RKO (cell line): ENCODE measurements at places on chromosomes 2 and 18.
A peak's percentile ranks its signal among the peaks of the same experiment; 100 is the strongest.

DNA sequence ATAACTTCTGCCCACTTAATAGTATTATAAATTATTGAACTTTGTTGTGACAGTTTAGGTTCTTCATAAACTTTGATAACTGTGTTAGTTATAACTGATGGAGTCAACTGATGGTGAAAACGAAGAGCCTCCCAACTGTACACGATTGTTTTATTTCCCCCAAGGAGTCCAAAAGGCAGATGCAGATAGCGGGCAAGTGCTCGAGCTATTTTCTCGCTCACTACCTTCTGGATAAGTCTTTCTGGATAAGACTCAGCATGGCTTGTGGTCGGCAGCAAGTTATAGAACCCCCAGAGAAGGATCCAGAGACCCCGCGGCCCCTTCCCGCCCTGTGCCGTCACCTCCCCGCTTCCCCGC, 517 bp downstream of the GCFC2 start:
- DNase-seq: peak; percentile 66

DNA sequence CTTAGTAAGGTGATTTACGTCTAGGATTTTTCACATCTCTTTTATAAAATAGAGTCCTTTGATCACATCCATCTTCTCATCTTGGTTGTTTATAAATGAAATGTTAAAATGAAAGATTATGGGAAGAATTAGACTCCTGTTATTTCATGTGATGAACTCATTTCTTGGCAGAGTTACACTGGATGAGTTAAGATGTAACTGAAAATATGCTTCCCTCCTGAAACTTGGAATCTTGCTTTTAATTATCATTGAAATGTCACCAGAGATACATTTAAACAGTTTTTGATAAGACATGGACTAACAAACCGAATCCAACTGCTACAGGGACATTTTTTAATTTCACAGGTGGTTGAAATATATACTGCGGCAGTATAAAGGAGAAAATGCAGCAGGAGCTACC, 274.0 kb downstream of the DLGAP1 start:
- DNase-seq: no peak

DNA sequence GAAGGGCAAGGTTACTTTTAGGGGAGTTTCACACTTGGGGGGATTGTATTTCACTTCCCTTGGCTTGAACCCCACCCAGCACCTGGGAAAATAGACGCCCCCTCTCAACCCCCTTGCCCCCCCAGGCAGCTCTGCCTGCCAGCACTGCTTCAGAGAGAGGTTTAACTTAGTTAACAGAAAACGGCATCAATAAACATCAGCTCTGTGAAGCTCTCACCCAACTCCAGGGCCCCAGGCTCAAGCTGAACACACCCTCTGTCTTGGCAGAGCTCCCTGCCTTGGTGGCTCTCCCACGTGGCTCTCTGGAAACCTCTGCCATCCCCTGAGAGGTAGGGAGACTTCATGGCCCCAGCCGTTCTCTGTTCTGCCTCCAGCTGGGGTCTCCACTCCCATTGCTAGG, 244.1 kb downstream of the ACKR3 start:
- no peak for DNase-seq

- DNase-seq: no peak
Measured at GRCh38 chr2:60811491-60812375, 55.7 kb downstream of the PAPOLG start.

- DNase-seq: no peak
Measured at GRCh38 chr2:119156105-119156890, 2.3 kb downstream of the C1QL2 start.

- no peak for DNase-seq
Measured at GRCh38 chr18:22796113-22796512, 137.0 kb upstream of the RBBP8 start.

DNA sequence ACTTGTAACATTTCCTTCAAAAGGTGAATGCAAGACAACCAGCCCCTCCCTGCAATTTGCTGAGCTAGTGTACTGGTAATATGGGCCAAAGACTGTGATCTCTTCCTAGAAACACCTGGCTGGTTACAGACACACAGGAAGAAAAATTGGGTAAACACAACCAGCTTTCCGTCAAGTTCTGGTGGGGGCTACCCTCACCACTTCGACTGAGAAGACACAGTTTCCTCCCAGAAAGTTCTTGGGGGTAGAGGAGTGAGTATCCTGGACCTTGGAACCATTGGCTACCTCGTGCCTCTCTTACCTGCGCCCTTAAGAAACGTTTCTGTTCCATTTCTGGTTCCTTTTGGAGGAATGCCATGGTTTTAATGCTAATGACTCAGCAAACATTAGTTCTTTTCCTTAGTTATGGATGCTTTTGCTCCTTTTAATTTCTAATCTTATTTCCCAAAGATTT, 120.9 kb upstream of the DLX2 start:
- no peak for DNase-seq

- no peak for DNase-seq
Measured at GRCh38 chr18:4672162-4672561, 217.1 kb upstream of the DLGAP1 start.

- DNase-seq: no peak
Measured at GRCh38 chr2:220365023-220365422, 737.6 kb downstream of the SLC4A3 start.

GRCh38 chr2:69893684-69894551, at the start of gene SNRNP27:
Gene SNRNP27 (plus strand): TSS chr2:69893956. CDS start chr2:69893985, 29 bp downstream.
- DNase-seq: peak; percentile 91

DNA sequence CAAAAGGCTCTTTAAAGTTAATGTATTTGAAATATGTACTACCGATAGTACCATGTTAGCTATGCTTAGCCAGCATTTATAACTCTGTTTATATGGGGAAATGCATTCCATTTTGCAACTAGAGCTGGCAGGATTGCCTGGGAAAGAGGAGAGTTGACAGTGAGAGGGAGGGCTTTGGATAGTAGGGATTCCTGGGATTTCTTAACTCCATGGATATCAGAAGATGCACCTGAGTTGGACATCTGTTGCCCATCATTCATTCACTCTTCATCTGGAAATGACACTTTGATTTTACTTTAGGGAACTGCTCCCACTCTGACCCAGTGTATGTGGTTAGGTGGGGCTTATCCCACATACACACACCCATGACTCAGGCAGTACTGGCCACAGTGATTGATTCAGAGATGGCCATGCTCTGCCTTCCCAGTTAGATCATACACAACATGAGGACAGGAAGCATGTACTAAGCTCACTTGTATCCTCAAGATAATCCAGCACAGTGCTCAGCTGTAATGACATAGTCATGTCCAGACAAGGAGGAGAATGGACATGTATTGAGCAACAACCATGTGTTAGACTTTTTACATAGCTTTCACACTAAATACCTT, 248.8 kb downstream of the MREG start:
- DNase-seq: peak; percentile 5

DNA sequence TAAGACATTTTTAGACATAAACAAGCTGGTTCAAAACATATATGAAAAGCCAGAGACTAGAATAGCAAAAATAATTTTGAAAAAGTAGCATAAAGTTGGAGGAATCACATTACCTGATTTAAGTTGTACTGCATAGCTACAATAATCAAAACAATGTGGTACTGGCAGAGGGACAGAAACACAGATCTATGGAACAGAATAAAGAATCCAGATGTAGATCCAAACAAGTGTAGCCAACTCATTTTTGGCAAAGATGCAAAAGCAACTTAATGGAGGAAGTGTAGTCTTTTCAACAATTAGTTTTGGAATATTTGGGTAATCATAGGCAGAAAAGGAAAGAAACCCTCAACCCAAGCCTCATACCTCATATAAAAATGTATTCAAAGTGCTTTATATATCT, 278.7 kb upstream of the ZNF521 start:
- DNase-seq: no peak

GRCh38 chr18:72768681-72769229, 99.0 kb downstream of the NETO1 start:
- no peak for DNase-seq

DNA sequence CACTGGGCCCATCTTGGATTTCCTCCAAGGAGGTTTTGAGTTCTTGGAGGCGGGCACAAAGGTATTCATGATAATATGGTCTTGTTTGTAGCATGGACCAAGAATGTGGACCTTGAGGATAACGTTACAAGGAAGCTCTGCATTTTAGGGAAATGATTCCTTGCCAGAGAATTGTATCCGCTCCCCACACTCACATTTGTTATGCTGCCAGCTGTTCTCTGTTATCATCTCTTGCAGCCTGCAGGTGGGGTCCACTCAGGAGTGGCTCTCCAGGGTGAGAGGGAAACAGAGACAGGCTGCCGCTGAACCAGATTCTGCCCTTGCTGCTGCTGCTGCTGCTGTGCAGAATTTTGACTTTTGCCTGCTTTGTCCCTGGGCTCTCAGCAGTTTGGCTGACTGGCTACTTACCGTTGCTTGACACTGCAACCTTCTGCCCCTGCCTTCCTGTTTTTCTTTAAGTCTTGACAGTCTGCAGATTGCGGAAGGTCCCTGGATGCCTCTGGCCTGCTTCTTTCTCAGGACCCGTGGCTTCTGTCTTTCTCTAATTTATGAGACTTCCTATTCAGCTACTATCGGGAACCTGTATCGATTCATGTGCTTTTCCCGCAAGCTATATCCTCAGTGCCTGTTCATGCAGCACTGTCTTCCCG, 122.3 kb upstream of the DOCK10 start:
- DNase-seq: no peak

- no peak for DNase-seq
Measured at GRCh38 chr2:55144922-55145820, 86.9 kb downstream of the CLHC1 start.

- DNase-seq: no peak
Measured at GRCh38 chr18:2240311-2240705, 331.0 kb downstream of the METTL4 start.

DNA sequence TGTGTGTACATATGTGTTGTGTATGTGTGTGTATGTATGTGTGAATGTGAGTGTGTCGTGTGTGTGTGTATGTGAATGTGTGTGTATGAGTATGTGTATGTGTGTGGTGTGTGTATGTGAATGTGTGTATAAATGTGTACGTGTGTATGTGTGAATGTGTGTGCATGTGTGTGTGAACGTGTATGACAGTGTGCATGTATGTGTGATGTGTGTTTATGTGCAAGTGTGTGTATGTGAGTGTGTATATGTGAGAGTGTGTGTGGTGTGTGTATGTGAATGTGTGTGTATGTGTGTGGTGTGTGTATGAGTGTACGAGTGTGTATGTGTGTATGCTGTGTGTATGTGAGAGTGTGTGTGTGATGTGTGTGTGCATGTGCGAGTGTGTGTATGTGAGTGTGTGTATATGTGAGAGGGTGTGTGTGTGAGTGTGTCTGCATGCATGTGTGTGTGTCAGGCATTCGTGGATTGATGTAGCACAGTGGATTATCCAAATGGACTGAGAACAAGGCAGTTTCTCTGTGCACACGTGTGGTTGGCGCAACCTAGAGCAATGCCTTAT, 127.2 kb downstream of the SH3BP4 start:
- no peak for DNase-seq

DNA sequence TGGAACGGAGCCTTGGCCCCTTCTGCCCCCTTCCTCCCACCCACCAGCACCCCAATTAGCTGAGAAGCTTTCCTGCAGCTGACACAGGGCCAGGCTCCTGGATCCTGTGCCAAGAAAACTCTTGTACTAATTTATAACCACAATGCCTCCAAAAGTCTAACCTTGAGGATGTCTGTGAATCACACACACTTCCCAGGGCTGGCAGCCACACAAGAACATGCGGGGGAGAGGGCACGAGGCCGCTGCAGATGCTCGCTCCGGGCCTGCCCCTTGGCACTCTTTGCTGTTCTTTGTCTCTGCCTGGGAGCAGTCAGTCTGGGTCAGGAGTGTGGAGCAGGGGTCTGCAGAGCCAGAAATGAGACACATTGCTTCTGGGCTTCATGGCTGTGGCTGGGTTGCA, 62.7 kb upstream of the KIF5C start:
- DNase-seq: no peak

GRCh38 chr2:159946326-159946999, 116.0 kb downstream of the PLA2R1 start:
- no peak for DNase-seq

- no peak for DNase-seq
Measured at GRCh38 chr2:105582952-105583660, 161.6 kb upstream of the NCK2 start.

GRCh38 chr18:59672235-59672711, 24.9 kb downstream of the CCBE1 start:
- no peak for DNase-seq

DNA sequence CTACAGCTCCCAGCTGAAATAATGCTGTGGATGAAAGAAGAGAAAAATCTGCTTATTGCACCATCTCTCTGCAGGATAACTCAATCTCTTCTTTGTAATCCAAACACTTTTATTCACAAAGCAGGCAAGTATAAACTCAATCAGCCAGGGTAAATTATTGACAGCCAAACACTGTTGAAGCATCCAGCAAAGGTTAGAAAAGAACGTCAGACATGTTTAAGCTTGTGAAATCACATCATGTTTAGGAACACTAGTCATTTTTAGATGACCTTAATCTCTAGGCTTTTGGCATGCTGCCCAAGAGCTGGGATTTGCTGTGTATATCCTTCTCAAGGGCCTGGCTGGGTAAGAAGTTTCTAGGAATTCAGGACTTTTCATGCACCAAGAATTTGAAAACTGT, 1148.1 kb upstream of the FANCL start:
- no peak for DNase-seq

DNA sequence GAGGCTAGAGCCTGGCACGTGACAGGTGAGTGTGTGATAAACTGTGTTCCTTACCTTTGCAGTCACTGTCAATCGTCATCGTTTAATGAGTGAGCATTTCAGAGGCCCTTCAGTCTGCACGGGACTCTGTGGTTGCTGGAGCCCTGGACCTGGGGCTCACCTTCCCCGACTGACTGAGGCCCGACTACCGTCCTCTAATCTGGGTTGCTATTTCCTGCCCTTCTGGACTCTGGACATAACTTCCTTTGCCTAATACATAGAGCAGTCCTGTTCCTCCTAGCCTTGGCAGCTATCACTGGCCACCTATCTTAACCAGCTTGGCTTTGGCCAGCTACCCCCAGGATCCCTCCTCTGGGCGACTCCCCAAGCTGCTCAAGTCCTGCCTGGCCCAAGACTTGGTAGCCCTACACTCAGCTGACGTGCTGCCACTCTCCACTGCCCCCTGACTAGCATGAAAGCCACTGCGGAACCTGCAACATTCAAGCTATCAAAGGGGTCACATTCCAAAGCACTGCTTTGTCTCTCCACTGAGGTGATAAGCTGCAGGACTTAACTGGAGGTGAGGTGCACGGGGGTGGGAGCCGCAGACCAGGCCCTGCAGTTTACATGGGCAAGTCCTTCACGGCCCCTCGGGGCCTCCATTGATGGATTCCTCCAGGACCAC, 11.1 kb upstream of the RAB17 start:
- no peak for DNase-seq

- no peak for DNase-seq
Measured at GRCh38 chr18:6796511-6796910, 67.0 kb downstream of the ARHGAP28 start.

- DNase-seq: no peak
Measured at GRCh38 chr2:8927510-8928455, 75.7 kb downstream of the MBOAT2 start.

GRCh38 chr2:212926940-212927339, 224.5 kb downstream of the IKZF2 start:
- DNase-seq: no peak

DNA sequence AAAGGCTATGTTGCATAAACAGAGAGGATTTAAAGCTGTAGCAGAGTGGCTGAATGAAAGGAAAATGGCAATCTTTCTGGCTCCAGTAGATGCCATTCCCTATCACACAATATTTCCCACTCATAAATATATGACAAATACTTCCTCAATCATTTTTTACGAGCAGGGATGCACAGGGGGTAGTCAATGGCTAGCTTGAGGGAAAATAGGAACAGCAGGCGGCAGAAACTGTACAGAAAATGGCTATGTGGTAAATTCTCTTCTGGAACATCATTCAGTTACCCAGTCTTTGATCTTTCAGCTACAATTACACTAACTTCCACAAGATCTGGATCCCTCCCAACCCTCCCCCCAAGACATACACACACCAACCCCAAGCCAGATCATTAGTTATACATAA, 127.2 kb downstream of the OLA1 start:
- DNase-seq: no peak
